ENCODE measurements at places on chromosomes 11 and 22.

- DNase-seq = no peak
Measured at GRCh38 chr11:128727796-128728431, 34.0 kb downstream of the FLI1 start.

- DNase-seq = no peak
Measured at GRCh38 chr11:6747097-6747668, 24.6 kb downstream of the OR2AG2 start.

DNA sequence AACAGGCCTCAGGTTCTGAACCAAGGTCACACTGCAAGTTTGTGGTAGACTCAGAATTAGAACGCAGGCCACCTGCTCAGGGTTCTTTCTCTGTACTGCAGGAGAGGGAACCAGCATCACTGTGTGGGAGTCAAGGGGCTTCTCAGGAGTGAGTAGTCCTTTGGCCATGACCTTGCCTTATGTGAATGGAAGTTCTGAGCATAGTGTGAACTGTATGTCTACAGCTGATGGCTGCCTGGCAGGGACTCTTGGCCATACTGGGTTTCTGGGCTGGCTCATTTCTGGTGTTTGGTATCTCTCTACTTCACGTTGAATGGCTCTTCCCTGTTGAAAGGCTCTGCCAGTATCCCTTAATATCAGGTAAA is 40.1 kb upstream of the TUB start:
- DNase-seq = no peak

DNA sequence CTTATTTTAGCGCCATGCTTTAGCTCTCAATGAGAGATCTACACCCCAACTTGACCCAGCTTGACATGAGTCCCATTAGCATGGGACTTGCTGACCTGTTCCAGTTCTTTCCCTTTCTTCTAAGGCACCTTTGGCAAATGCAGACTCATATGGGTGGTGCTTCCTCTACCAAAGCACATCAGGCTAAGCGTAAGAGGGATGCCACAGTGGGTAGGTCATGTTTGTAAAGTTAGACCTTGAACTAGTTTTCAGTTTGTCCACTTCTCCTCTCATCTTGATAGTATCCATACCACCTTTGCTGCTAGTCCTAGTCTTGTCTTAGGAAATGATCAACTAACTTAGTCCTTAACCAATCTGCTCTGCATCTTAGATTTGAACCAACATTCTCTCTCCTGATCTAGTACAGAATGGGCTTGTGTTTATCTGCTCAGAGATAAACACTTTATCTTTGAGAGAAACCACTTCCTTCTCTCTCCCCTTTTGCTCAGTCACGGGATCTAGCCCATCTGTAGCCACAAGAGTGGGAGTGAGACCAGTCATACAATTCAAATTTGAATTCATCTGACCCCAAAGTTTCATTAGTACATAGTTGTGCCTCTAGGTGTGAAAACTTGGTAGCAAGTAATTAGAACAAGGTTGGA is 72.1 kb upstream of the CD44 start:
- no peak for DNase-seq

GRCh38 chr11:76215941-76216340 is 9.6 kb upstream of the WNT11 start:
- no peak for DNase-seq

DNA sequence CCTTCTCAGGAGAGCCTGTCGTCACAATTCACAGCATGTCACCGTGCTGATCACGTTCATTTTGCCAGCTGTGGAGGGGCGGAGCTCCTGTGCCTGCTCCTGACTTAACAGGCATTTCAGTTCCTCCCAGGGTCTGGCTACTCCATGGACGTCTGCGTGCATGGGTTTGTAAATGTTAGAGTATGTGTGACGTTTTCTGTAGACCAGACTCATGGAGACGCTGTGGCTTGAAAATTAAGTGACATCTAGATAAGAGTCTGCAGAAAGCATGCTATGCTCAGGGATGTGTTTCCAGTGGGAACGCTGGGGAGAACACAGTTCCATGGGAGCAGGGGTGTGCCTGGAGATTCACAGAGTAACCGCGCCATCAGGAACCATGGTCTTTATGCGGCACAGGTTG is 804.0 kb downstream of the TBC1D22A start:
- no peak for DNase-seq
